RWPE2 (cell line): ENCODE measurements at places on chromosomes 13 and 19.

DNA sequence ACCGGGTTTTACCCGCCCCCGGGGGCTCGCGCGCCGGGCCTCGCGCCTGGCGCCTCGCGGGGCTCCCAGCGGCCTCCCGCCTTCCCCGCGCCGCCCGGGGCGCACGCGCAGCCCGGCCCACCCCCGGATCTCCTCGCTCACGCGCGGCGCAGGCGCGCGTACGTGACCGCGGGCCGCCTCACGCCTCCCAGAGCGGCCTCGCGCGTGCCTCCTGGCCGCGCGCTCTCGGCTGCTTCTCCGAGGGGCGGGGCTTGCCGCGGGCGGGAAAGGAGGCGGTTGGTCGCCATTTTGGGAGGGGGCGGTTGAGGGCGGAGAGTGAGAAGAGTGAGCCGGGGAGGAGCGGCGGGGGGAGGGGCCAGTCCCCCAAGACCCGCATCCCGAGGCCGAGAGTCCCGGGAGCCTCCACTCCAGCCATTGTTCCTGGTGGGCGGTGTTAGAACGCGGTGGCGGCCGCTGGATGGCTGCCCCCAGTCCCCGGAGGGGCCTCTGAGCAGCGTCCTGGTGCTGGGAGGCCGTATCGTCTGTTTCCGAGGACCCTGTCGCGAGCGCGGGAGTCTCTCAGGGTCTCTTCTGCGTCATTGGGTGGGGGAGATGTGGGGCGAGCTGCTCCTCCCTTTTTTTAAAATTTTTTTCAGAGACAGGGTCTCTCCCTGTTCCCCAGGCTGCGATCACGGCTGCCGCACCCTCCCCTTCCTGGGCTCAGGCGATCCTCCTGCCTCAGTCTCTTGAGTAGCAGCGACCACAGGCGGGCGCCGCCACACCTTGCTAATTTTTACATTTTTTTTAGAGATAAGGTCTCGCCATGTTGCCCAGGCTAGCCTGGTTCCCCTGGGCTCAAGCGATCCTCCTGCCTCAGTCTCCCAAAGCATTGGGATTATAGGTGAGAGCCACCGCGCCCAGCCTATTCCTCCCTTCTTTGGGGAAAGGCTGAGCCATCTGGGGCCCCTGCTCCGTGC lies at the start of gene ZNF541:
Gene ZNF541 (minus strand): TSS at position 78 of the 956 bp plus-strand sequence. CDS start 17,292 bp downstream, outside the sequence.
- DNase-seq = peak; percentile 69

DNA sequence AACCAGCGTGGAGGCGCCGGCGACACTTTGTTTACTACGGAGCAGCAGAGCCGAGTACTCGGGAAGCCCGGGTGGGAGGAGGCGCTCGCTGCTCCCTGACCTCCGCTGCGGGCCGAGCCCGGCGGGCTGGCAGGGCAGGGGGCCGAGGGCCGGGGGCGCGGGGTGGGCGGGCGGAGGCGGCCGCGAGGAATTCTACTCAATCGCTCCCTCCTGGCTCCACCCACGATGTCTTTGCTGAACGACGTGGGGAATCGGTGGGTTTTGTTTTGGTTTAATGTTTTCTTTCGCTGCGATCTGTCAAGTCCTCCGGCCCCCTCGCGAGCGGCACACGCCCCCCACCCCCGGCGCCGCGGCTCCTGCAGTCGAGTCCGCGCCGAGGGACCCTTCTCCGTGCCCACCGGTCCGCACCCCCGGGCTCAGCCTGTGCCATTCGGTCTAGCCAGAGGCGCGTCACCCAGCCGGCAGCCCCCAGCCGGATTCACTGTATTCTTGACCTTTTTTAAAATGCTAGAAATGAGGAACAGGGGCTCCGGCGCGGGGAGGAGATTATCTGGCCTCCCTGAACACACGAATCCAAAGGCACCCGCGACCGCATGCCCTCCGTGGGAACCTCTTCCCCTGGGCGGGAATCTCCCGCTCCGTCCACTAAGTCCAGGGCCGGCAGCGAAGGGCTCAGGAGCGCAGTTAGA lies 636 bp upstream of the FOXO1 start:
- DNase-seq = no peak

DNA sequence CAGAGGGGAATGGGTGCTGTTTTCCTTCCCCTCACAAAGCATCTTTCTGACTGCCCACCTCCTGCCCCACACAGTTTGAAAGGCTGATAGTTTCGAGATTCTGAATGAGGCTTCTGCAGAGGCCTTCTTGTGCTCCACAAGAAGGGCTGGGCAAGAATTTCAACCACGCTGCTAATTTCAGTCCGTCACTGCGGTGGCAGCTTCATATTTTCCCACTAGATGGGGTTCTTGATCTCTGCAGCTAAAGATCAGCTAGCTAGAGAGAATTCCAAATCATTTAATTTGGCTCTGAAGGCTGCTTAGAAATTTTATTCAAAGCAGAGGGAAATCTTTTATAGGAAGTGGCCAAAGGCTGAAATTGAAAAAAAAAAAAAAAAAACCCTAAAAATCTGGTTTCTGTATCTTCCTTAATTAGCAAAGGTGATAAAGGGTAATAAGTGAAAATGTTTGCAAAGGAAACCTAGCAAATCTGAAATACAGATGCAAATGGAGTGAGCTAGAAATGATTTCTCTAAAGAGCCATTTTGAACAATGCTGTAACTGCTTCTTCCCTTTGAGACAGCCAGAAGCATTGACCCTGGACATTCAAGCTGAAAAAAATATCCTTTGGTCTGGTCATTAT lies 38.0 kb upstream of the C13orf42 start:
- no peak for DNase-seq

DNA sequence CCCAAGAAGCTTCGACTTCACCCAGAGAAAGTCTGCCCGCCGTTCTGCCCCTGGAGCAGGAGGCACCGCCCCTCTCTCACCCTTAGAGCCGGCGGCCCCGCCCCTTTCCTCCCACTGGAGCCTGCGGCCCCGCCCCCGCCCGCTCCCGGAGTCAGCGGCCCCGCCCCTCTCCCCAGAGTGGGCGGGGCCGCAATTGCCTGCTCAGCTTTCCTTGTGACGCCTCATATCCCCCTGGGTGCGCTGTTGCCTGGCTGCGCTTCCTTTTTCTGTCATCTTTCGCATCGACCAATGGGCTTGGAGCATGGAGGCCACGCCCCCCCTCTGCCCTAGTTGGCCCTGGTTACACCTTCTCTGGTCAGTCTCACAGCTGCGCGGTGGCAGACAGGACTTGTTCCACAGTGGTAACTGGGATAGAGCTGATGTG lies 38.2 kb upstream of the ZNF492 start:
- DNase-seq = no peak

GRCh38 chr13:86298725-86299124 lies 499.5 kb upstream of the SLITRK6 start:
- no peak for DNase-seq

- DNase-seq = no peak
These were observed 17.3 kb downstream of the PRKCSH start for GRCh38 chr19:11452620-11453310.

GRCh38 chr19:35715355-35715809 lies 2.4 kb upstream of the KMT2B start:
- DNase-seq = no peak

GRCh38 chr13:29564373-29564772 lies 31.1 kb downstream of the SLC7A1 start:
- no peak for DNase-seq

GRCh38 chr19:31054430-31054829 lies 294.8 kb downstream of the TSHZ3 start:
- no peak for DNase-seq

GRCh38 chr19:15118248-15118647 lies 11.0 kb downstream of the SYDE1 start:
- DNase-seq = no peak

GRCh38 chr13:111994578-111994977 lies 72.4 kb upstream of the SOX1 start:
- DNase-seq = no peak

GRCh38 chr13:77863144-77863543 lies 55.5 kb downstream of the EDNRB start:
- no peak for DNase-seq
